ENCODE measurements at places on chromosomes 1 and 21.

DNA sequence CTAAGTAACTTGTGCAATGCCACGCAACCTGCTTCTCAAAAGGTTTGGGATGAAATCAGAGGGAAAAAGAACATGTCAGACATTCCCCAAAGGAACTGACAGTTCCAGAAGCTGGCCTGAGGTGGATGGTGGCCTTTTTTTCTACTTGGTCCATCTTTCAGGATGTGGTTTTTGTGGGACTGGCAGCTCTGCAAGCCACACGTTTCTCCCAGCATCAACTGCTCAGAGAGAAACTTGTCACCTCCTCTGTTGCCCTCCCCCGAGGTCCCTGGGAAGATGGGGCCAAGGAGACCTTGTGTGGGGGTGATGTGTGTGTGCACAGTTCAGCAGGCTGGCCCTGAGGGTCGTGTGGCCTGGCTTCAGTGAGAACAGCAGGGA lies 2.5 kb upstream of the DHRS3 start:
- DNase-seq: no peak

GRCh38 chr1:232718928-232719927 lies 86.0 kb upstream of the MAP10 start:
- no peak for DNase-seq

GRCh38 chr1:86082183-86082582 lies 74.4 kb downstream of the COL24A1 start:
- DNase-seq: peak; percentile 60

GRCh38 chr1:113142791-113143190 lies 69.8 kb downstream of the LRIG2 start:
- no peak for DNase-seq

GRCh38 chr21:45867671-45868081 lies 113.9 kb upstream of the COL6A1 start:
- DNase-seq: no peak

DNA sequence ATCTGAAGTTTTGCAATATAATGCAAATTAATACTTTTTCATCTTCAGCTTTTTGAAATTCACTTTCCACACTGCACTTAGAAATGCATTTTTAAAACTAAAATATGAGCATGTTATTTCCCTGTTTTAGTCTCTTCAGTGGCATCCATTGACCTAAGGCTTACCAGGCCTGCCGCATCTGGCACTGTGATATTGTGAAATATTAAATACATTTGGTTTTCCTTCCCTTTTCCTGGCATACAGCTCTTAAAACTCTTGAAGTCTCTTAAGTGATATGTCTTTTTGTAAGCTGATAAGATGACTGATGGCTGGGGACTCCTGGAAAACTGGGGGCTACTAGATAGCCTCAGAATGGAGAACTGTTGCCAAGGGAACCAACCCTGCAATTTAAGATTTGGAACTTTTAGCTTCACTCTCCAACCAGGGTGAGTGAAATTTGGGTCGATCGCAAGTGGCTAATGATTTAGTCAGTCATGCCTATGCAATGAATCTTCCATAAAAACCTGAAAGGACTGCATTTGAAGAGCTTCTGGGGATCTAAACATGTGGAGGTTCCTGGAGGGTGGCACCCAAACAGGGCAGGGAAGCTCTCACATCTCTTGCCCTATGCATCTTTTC lies 75.5 kb upstream of the PDC start:
- no peak for DNase-seq

Measured in DMS53 (cell line).